Neuronal stem cell (in vitro differentiated cells): ENCODE measurements at places on chromosomes 2 and 18.
A peak's percentile ranks its signal among the peaks of the same experiment; 100 is the strongest.

- no peak overlapping the region for H3K4me3 ChIP-seq
- no peak for DNase-seq
- no peaks in the 10 kb centered on the region for H3K36me3 ChIP-seq
- peaks cover 6% of the 10 kb centered on the region for H3K4me1 ChIP-seq
- no peak overlapping the region for H3K27ac ChIP-seq
- H3K27me3 ChIP-seq, result no peaks in the 10 kb centered on the region
Observed at GRCh38 chr2:39781697-39782096, 2.6 kb upstream of the THUMPD2 start.

GRCh38 chr2:164644036-164644700 lies 22.9 kb upstream of the GRB14 start:
- H3K4me1 ChIP-seq, result no peaks in the 10 kb centered on the region
- no peak overlapping the region for H3K4me3 ChIP-seq
- H3K36me3 ChIP-seq, result no peaks in the 10 kb centered on the region

GRCh38 chr2:54979321-54980044 lies 70.8 kb downstream of the RTN4 start:
- no peak for DNase-seq
- H3K27me3 ChIP-seq, result no peaks in the 10 kb centered on the region
- H3K4me3 ChIP-seq, result no peak overlapping the region
- H3K27ac ChIP-seq, result no peak overlapping the region
- H3K4me1 ChIP-seq, result no peaks in the 10 kb centered on the region

GRCh38 chr2:45884126-45884525 lies 232.7 kb downstream of the PRKCE start:
- DNase-seq, result no peak
- H3K27ac ChIP-seq, result no peak overlapping the region
- no peaks in the 10 kb centered on the region for H3K4me1 ChIP-seq
- H3K36me3 ChIP-seq, result no peaks in the 10 kb centered on the region
- no peaks in the 10 kb centered on the region for H3K27me3 ChIP-seq

DNA sequence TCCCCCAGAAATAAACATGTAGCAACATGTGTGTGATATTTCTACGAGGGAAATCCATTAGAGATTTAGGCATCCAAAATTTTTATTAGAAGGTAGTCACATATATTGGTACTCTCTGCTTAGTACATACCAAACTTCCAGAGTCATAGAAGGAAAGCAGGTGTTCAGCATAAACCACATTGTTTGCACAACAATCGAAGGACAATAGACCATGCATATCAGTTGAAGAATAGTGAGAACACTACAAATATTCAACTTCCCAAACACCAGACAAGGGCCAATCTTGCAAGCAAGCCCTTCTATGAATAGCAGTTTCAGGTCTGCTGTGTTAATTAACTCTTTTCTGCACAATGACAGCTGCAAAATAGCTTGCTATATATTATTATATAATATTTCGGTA lies 702.2 kb downstream of the ERBB4 start:
- H3K4me1 ChIP-seq, result no peaks in the 10 kb centered on the region
- no peak overlapping the region for H3K27ac ChIP-seq
- no peaks in the 10 kb centered on the region for H3K27me3 ChIP-seq
- no peak for DNase-seq

DNA sequence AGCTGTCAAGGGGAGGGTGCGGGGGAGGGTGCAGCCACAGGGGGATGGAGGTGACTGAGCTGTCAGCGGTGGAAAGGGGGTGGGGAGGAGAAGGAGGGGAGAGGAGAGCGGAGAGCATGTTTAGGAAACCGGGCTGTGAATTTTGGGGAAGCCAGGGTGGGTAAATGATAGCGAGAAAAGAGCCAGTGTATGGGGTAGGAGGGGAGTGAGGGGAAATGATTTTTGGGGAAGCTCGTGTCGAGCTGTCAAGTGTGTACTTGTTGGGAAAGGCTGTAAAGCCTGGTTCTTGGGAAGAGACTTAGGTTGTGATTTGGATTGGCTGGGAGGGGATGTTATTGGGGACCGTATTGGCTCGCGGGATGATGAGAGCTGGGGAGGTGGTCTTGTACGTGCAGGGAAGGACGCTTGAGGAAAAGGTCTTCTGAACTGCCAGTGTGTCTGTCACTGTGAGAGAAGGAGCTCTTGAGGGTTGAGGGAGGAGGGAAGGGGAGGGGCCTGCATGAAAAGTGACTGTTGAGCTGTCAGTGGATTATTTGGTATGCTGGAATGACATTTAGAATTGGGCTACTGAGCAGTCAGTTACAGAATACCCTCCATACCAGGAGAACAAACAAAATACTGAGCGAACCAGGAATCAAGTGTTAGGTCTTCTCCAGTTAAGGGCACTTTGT lies 1.0 kb downstream of the UBR3 start:
- peaks cover 19% of the 10 kb centered on the region for H3K36me3 ChIP-seq
- H3K4me1 ChIP-seq, result peaks cover 4% of the 10 kb centered on the region
- peak overlapping the region; percentile 96 for H3K4me3 ChIP-seq
- no peaks in the 10 kb centered on the region for H3K27me3 ChIP-seq
- DNase-seq, result peak; percentile 56
- no peak overlapping the region for H3K27ac ChIP-seq

DNA sequence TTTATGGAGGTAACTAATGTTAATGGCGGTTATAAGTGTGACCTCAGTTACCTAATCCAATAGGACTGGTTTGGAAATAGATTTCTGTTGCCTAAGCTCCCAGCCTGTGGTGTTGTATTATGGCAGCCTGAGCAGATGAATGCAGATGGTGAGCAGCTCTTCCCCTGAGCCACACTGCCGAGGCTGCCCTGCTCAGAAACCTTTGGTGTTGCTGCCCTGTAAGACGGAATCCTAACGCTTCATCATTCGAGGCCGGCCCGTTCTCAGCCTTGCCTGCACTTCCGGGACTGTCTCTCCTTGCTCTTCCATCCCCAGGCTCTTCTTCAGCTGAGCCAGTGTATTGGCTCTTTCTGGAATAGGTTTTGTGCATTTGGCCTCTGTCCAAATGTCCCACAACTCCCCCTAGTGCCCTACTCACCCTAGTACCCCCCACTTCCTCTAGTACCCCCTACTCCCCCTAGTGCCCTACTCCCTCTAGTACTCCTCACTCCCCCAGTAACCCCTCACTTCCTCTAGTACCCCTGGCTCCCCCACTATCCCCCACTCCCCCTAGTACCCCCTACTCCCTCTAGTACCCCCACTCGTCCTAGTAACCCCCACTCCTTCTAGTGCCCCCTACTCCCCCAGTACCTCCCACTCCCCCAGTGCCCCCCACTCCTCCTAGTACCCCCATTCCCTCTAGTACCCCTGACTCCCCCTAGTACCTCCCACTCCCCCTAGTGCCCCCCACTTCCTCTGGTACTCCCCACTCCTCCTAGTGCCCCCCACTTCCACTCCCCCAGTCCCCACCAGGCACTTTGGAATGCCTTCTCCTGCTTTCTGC lies 106.0 kb upstream of the TAF1B start:
- H3K36me3 ChIP-seq, result no peaks in the 10 kb centered on the region
- H3K4me3 ChIP-seq, result no peak overlapping the region
- no peak overlapping the region for H3K27ac ChIP-seq
- no peaks in the 10 kb centered on the region for H3K27me3 ChIP-seq

- H3K4me1 ChIP-seq, result peaks cover 2% of the 10 kb centered on the region
- no peak for DNase-seq
- peaks cover 2% of the 10 kb centered on the region for H3K36me3 ChIP-seq
- no peak overlapping the region for H3K4me3 ChIP-seq
- no peak overlapping the region for H3K27ac ChIP-seq
Observed at GRCh38 chr2:179677077-179677688, 184.2 kb downstream of the ZNF385B start.

- no peak overlapping the region for H3K27ac ChIP-seq
- H3K27me3 ChIP-seq, result no peaks in the 10 kb centered on the region
- no peaks in the 10 kb centered on the region for H3K4me1 ChIP-seq
- DNase-seq, result no peak
- no peak overlapping the region for H3K4me3 ChIP-seq
Observed at GRCh38 chr2:41460661-41461060, 587.2 kb upstream of the PKDCC start.

- H3K27ac ChIP-seq, result no peak overlapping the region
- no peaks in the 10 kb centered on the region for H3K36me3 ChIP-seq
- no peaks in the 10 kb centered on the region for H3K27me3 ChIP-seq
- no peaks in the 10 kb centered on the region for H3K4me1 ChIP-seq
- no peak for DNase-seq
Observed at GRCh38 chr2:145715601-145716000, 1195.7 kb upstream of the ZEB2 start.

- no peaks in the 10 kb centered on the region for H3K36me3 ChIP-seq
- no peaks in the 10 kb centered on the region for H3K27me3 ChIP-seq
- H3K4me3 ChIP-seq, result no peak overlapping the region
Observed at GRCh38 chr18:14086458-14087231, 45.6 kb downstream of the ZNF519 start.

GRCh38 chr2:112454586-112454985 lies 21.1 kb upstream of the RGPD8 start:
- H3K27ac ChIP-seq, result no peak overlapping the region
- H3K36me3 ChIP-seq, result no peaks in the 10 kb centered on the region
- no peaks in the 10 kb centered on the region for H3K4me1 ChIP-seq
- no peaks in the 10 kb centered on the region for H3K27me3 ChIP-seq
- no peak overlapping the region for H3K4me3 ChIP-seq
- no peak for DNase-seq

DNA sequence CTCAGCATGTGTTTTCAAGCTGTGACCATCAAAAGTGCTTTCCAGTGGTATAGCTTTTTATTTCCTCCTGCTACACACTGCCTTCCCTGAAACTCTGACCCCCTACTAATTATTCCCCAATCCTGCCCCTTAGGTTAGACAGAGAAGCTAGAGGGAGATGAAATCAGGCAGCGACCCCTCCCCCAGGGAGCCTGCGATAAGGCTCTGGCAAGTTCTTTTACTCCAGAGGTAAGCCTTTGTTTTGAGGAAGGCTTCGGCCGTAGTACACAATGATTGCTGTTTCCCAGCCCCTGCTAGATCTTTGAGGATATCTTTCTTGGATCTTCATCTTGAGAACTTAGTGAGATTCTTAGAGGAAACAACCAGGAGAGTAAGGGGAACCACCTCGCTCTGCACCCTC lies 33.5 kb upstream of the NOL4 start:
- no peak overlapping the region for H3K27ac ChIP-seq
- H3K4me3 ChIP-seq, result no peak overlapping the region
- H3K27me3 ChIP-seq, result no peaks in the 10 kb centered on the region
- no peaks in the 10 kb centered on the region for H3K36me3 ChIP-seq

- H3K4me1 ChIP-seq, result peaks cover 8% of the 10 kb centered on the region
- H3K36me3 ChIP-seq, result no peaks in the 10 kb centered on the region
- H3K4me3 ChIP-seq, result no peak overlapping the region
- no peak overlapping the region for H3K27ac ChIP-seq
- no peak for DNase-seq
Observed at GRCh38 chr2:191178806-191179514, 28.2 kb upstream of the STAT4 start.

- DNase-seq, result no peak
- no peaks in the 10 kb centered on the region for H3K36me3 ChIP-seq
- no peak overlapping the region for H3K27ac ChIP-seq
- no peaks in the 10 kb centered on the region for H3K27me3 ChIP-seq
- peaks cover 4% of the 10 kb centered on the region for H3K4me1 ChIP-seq
Observed at GRCh38 chr2:203600286-203600685, 65.2 kb upstream of the RAPH1 start.

DNA sequence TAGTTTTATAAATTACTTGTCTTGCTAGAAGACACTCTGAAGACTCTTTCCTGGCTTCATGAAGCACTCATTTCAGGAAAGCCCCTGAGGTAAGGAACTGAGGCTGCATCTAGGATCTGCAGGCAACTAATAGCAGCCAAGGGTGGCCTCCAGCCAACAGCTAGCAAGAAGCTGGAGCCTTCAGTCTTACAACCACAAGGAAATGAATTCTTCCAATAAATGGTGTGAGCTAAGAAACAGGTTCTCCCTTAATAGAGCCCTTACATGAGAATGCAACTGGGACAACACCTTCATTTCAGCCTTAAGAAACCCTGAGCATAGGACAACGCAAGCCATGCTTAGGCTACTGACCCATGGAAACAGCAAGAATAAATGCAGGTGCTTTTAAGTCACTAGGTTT lies 254.6 kb upstream of the RBBP8 start:
- no peak for DNase-seq
- H3K4me1 ChIP-seq, result no peaks in the 10 kb centered on the region
- H3K27me3 ChIP-seq, result no peaks in the 10 kb centered on the region
- H3K4me3 ChIP-seq, result no peak overlapping the region

GRCh38 chr2:106137731-106138521 lies 56.2 kb downstream of the UXS1 start:
- H3K4me3 ChIP-seq, result no peak overlapping the region
- no peak overlapping the region for H3K27ac ChIP-seq
- H3K27me3 ChIP-seq, result no peaks in the 10 kb centered on the region
- H3K4me1 ChIP-seq, result peaks cover 3% of the 10 kb centered on the region

GRCh38 chr2:1004398-1004797 lies 53.7 kb downstream of the SNTG2 start:
- no peak for DNase-seq
- no peaks in the 10 kb centered on the region for H3K27me3 ChIP-seq
- no peak overlapping the region for H3K4me3 ChIP-seq
- H3K27ac ChIP-seq, result no peak overlapping the region

GRCh38 chr2:40431600-40431955 lies 20.3 kb downstream of the SLC8A1 start:
- no peaks in the 10 kb centered on the region for H3K36me3 ChIP-seq
- no peaks in the 10 kb centered on the region for H3K27me3 ChIP-seq
- H3K27ac ChIP-seq, result no peak overlapping the region

DNA sequence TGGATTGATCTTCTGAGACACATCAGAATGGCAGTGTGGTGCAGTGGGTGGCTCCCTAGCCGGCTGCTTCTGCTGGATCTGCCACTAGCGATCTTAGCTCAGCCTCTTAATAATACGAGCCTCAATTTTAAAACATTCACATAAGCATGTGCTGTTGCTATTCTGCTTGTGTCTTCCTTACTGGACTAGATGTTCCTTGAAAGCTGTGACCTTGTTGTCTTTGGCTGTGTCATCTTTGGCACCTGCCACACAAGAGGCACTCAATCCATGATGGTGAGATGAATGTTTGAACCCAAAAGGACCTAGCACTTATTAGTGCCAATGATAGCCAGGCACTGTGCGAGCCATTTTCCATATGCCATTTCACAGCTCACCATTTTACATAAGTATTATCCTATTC lies 393.0 kb downstream of the ALK start:
- H3K27me3 ChIP-seq, result no peaks in the 10 kb centered on the region
- no peaks in the 10 kb centered on the region for H3K4me1 ChIP-seq
- H3K36me3 ChIP-seq, result no peaks in the 10 kb centered on the region
- no peak for DNase-seq
- no peak overlapping the region for H3K4me3 ChIP-seq

GRCh38 chr2:28448793-28449100 lies 47.1 kb upstream of the PLB1 start:
- H3K36me3 ChIP-seq, result no peaks in the 10 kb centered on the region
- H3K4me1 ChIP-seq, result peaks cover 2% of the 10 kb centered on the region
- H3K27me3 ChIP-seq, result no peaks in the 10 kb centered on the region
- DNase-seq, result no peak
- H3K27ac ChIP-seq, result no peak overlapping the region
- H3K4me3 ChIP-seq, result no peak overlapping the region

GRCh38 chr2:119517433-119517832 lies 6.8 kb downstream of the SCTR start:
- H3K36me3 ChIP-seq, result no peaks in the 10 kb centered on the region
- H3K27ac ChIP-seq, result no peak overlapping the region
- DNase-seq, result peak; percentile 48
- H3K27me3 ChIP-seq, result no peaks in the 10 kb centered on the region
